ENCODE measurements at places on chromosomes 12 and 14. TPM values are rescaled to one million over a fixed set of nuclear protein-coding genes. Genes with fewer than 3 reads are reported as not detected.

DNA sequence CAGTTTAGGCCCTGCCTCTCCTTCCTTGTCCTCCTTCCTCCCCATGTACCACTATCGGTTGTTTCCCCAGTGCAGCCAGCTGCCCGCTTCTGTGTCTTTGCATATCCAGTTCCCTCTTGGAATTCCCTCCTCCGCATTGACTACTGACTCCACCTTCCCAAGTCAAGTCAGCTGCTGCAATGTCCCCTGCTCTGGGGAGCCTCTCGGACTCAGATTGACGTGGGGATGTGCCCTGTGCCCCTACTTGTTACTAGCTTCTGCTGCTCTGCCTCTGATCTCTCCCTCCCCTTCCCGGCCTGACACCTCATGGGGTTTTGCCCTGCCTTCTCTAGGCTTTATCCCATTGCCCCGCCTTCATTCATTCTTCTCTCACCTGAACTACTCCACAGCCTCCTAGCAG is 2.1 kb upstream of the CD9 start:
- DNase-seq, result no peak

DNA sequence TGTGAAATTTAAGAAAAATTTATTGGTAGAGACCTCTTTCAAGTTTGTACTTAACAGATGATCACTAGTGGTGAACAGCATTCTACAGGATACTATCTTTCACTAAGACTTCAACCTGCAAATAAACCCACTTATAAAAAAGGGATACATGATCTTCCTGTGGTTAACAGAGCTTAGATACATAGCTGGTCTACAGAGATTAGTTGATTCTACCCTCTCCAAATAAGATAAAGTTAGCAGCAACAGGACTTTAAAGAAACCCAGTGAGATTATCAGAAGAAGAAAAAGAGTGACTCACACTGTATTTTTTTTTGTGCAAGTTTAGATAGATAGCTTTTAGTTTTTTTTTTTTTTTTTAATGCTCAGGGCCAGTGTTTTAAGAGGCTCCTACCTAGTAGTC is 34.5 kb downstream of the USP44 start:
- no peak for DNase-seq

DNA sequence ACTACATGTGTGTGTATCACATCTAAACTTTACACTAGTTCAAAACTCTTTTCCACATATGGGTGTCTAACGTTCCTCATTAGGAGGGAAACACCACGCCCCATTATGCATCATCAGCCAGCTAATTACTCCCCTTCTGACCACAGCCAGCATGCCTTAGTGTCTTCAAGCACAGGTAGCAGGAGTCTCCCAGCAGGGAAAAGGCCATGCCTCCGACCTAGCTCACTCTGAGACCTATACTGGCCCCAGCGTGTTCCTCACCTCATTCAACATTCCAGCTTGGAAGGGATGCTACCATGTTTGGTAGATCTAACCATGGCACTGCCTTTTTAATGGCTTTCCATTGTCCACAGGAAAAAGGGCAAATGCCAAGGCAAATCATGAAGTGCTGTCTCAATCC is 66.1 kb upstream of the PRB2 start:
- DNase-seq, result no peak

GRCh38 chr14:68146818-68147217 is 327.2 kb downstream of the RAD51B start:
- DNase-seq, result no peak

DNA sequence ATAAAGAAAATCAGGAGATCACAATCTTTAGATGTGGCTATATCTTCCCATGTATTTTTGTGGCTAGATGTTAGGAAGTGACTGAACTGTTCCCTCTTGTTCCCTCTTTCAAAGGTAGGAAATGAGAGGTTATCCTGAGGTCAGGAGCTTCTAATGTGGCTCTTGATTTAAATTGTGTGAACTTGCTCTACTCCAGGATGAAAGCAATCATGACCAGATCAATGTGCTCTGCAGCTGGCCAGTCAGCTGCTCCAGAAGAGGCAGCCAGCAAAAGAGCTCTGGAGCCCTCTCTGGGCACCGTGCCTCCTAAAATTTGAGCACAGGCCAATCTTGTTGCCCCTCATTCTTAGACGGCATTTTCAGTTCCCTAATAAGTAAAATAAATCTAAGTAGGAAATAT is 32.0 kb downstream of the CDK17 start:
- no peak for DNase-seq

GRCh38 chr12:80313209-80313608 is 130.8 kb upstream of the PTPRQ start:
- DNase-seq, result no peak

DNA sequence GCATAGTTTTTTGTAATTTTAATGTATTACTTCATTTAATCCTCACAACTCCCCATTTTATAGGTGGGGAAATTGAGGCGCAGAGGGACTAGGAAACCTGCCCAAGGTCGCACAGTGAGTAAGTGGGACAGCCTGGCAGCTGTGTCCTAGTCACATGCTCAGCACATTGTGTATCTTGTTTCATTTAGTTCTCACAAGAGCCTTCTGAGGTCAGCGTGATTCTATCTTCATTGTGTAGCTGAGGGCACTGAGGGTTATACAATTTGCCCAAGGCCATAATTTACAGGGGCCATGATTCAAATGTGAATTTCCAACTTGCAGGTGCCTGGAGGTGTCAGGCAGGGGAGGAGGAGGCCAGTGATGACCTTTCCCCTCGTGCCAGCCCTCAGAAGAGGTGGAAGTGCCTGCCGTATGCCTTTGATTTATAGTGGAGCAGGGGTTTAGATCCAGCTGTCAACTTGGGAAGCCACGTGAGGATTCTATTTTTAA is 30.3 kb upstream of the SMOC1 start:
- DNase-seq, result no peak

- DNase-seq, result no peak
Observed at GRCh38 chr12:110012137-110012536, 12.9 kb downstream of the ANKRD13A start.

DNA sequence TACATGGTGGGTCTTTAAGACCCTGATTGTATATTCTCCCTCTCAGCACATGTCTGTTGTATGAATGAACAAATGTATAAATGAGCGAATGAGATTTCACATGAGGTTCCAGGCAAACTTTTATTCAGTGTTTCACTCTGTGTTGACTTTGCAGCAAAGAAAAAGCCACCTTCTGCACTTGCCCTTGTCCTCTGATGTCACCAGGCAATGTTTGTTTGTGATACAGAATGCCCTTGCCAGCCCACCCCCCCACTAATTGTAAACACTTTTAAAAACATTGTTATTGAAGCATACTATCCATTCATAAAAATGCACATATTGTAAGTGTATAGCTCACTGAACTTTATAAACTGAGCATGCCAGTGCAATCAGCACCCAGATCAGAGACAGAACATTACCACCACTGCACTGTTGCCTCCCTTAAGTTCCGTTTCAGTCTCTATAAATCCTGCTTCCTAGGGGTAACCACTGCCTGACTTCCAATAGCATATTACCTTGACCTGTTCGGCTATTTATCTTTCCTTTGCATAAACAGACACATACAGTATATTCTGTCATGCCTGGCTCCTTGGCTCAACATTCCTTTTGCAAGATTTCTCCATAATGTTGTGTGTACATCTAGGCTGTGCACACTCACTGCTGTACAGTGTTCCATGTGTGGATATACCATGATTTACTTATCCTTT is 11.3 kb upstream of the LTA4H start:
- no peak for DNase-seq

- no peak for DNase-seq
Observed at GRCh38 chr12:116241157-116241759, 36.2 kb downstream of the MED13L start.

DNA sequence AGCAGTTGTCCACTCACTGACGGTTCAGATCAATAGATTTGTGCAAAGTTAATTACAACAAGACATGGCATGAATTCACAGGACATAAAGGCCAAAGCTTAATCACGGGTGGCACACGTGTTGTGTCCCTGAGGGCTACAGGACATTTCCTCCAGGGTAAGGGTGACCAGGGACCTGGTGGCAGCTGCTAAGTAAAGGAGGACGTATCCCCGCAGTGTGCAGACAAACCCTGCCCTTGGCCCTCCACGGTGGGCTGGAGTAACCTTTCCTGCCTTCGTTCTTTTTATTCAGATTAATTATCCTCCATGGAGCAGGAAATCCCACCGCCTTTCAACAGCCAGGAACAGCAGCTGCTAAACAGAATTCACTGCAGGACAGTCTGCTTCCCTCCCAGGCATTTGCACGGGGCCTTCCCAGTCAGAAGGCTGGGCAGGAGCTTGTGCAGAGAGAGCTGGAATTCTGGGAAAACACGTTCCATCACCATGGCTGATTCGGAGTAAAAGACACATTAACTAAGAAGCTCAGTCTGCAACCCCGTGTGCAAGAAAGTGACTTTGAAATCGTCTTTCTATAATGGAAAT is 289.9 kb upstream of the SFSWAP start:
- no peak for DNase-seq

- no peak for DNase-seq
Observed at GRCh38 chr12:6956021-6956727, 5.0 kb downstream of the PTPN6 start.

- no peak for DNase-seq
Observed at GRCh38 chr12:15227004-15227679, 5.9 kb upstream of the RERG start.

- no peak for DNase-seq
Observed at GRCh38 chr14:79947440-79948054, 263.8 kb downstream of the DIO2 start.

DNA sequence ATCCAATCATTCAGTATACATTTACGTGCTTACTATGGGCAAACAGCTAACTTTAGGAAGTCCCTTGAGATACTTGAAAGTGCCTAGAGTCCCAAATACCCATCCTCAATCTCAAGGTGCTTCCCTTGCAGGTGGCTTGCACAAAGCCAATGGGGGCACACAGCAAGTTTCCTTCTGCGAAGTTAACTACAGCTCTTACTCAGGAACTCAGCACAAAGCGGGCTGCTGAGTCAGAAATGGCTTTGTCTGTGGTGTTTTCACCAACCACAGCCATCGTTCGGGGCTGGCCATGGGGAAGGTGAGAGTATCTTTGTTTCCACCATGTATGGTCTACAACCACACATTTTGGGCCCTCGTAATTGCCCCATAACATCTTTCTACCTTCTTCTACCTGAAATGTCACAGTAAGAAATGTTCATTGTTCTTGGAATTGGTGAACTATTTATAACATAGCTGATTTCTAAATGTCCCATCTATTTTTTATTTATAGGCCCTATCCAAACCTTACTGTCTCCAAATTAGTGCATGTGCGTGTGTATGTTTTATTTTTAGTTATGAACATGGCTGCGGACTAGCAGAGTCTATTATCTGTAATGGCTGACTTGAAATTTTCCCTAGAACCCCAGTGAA is 13.9 kb downstream of the MFAP5 start:
- no peak for DNase-seq

- peak; percentile 23 for DNase-seq
Observed at GRCh38 chr12:44774815-44775411, 101.2 kb downstream of the NELL2 start.

- DNase-seq, result no peak
Observed at GRCh38 chr14:65846196-65846868, 433.8 kb downstream of the FUT8 start.

- DNase-seq, result no peak
Observed at GRCh38 chr12:44362947-44363346, 513.2 kb downstream of the NELL2 start.

DNA sequence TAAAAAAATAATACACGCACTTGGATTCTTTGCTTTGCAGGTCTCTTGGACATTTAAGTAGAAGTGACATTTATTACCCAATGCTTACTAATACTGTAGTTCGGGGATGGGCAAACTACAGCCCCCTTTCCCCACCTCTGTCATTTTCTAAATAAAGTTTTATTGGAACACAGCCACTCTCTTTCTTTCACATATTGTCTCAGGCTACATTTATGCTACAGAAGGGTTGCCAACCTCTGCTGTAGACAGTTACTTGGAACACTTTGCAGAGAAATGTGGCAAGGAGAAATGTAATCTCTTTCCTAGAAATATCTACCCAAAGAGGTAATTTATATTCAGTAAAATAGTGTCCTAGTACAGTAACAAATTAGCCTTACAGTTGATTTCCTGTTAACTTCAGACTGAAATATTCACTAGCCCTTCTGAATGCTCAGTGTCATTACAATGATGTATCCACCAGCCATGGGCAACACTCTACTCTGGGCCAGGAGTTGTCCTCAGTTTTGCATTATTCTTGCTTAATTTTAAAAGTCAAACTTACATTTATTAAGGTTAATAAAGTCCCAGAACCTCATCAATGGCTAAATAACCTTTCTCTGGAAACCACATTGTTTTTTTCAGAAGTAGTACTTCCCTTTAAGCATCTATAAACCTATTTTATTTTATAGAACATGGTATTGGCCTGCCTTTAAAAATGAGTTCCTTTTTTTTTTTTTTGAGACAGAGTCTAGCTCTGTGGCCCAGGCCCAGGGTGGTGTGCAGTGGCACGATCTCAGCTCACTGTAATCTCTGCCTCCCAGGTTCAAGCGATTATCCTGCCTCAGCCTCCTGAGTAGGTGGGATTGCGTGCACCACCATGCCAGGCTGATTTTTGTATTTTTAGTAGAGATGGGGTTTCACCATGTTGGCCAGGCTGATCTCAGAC is 269.6 kb upstream of the AMIGO2 start:
- DNase-seq, result no peak

DNA sequence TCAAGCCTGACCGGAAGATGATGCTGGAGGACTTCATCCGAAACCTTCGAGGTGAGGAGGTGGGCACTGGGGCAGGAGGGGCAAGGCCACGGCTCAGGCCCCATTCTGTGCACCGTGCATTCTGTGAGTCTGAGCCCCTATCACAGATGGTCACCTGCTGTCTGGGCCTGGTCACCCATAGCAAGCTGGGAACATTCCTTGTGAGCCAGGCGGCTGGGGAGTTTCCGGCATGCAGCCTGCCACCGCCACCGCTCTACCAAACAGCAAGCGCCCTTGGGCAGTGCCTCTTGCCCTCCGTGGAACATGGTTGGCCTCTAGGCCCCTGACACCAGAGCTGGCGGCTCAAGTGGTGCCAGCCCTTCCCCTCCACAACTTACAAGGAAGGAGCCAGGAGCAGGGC is 56.3 kb downstream of the SLC6A12 start:
- no peak for DNase-seq

GRCh38 chr14:56133547-56133946 is 15.3 kb downstream of the PELI2 start:
- no peak for DNase-seq

DNA sequence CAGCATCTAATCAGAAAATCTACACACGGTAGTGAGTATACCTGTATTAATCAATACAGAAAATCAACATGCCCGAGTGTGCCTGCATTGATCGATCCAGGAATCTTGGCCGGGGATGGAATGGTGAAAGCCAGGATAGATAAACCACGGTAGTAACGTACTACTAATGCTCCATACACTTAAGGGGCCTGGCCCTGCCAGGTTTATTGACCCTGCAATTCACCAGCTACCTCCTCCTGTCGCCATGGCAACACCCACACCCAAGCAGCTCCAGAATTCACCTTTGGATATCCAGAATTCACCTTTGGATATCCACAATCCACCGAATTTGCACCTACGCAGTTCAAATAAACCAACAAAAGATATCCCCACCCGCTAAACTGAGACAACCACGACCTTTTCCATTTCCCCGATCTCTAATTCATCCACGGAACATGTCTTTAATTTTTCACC is 14.8 kb upstream of the CALM1 start:
- DNase-seq, result no peak

GRCh38 chr12:66965621-66966020 is 286.7 kb upstream of the GRIP1 start:
- no peak for DNase-seq

Gene KCNH5
- total RNA-seq, result 1.1 TPM

Gene FIGNL2
- total RNA-seq, result 0.24 TPM

Gene TMEM179
- total RNA-seq, result not detected

Gene TCL1B
- total RNA-seq, result not detected

Gene MAP3K9
- 0.56 TPM for total RNA-seq

Gene RPS6KL1
- total RNA-seq, result 1.7 TPM

Gene CRADD
- total RNA-seq, result 61.0 TPM

Gene KITLG
- 29.8 TPM for total RNA-seq

All from omental fat pad (tissue), 4 donors.